ENCODE measurements at places on chromosomes 11 and 22.

DNA sequence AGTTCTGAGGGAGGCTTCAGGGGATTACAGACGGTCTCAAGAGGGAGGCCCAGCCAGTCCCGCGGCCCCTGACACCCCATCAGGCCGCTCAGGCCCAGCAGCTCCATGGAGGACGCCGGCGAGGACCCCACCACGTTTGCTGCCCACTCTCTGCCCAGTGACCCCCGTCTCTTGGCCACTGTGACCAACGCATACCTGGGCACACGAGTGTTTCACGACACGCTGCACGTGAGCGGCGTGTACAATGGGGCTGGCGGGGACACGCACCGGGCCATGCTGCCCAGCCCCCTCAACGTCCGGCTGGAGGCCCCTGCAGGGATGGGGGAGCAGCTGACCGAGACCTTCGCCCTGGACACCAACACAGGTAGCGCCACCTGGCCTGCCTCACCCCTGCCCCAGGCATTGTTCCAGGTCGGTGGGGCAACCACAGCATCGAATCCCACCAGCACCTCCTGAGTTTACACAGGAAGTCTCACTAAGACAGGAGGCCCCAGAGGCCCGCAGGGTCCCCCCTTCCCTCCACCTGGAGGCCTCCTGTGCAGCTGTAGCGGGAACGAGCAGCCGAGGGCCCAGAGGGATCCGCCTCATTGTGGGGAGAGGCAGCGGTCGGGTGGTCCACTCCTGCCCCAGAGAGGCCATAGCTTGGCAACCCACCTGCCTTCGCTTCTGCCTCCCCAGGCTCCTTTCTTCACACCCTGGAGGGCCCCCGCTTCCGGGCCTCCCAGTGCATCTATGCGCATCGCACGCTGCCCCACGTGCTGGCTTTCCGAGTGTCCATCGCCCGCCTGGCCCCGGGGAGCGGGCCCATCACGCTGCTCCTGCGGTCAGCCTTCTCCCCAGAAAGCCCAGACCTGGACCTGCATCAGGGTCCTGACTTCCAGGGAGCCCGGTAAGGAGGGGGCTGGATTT lies 1.0 kb downstream of the PGGHG start:
- no peaks in the 10 kb centered on the region for H3K4me1 ChIP-seq
- no peaks in the 10 kb centered on the region for H3K36me3 ChIP-seq
- no peak for DNase-seq
- H3K4me3 ChIP-seq: no peak overlapping the region
- H3K27ac ChIP-seq: no peak overlapping the region
- H3K27me3 ChIP-seq: no peaks in the 10 kb centered on the region

DNA sequence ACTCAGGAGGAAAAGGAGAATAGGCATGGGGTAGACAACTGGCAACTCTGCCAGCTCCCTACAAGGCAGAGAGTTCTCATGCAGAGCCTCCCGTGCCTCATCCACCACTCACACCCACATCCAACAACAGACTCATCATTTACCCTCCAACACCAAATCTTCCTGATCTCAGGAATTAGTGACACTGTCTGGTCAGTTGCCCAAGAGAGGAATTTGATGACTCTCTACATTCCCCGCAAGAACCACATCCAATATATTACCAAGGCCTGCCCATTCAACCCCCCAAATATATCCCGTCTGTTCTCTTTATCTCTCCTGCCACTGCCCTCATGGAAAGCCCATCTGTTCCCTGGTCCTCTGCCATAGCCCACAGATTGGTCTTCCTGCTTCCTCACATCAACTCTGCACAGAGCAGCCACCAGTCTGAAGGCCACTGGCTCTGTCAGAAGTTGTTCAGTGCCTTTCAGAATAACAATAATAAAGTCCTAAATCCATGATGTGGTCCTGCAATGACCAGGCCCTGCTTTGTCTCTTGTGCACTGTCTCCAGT lies 57.5 kb upstream of the CD82 start:
- H3K4me3 ChIP-seq: no peak overlapping the region
- no peak overlapping the region for H3K27ac ChIP-seq
- DNase-seq: no peak
- H3K27me3 ChIP-seq: no peaks in the 10 kb centered on the region

DNA sequence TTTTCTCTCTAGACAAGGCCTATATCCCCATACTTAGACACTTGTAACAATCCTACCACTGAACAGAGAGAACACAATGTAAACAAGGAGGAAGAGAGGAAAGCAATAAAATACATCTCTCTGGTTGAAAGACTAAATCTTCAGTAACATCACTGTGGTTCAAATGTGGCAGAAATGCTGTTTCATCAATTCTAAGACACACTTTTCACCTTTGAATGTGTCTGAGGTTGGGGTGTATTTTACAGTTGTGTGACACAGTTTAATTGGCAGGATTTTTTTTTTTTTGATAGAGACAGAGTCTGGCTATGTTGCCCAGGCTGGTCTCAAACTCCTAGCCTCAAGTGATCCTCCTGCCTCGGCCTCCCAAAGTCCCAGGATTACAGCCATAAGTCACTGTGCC lies 79.5 kb downstream of the AMBRA1 start:
- no peaks in the 10 kb centered on the region for H3K36me3 ChIP-seq

DNA sequence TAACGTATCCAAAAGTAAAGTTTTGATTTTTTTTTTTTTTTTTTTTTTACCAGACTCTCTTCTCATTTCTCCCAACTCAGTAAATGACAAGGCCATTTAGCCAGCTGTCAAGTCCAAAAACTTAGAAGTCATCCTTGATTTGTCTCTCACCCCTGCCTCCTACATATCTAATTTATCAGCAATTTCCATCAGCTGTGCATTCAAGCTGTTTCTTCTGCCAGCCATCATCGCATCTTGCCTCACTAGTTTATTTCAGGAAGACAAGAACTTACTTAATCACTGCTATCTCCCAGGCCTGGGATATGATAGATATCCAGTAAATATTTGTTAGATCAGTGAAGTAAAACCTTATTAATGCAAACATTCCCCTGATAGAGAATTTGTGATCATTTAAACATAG lies 47.6 kb downstream of the SCGB1A1 start:
- no peak overlapping the region for H3K4me3 ChIP-seq
- no peak overlapping the region for H3K27ac ChIP-seq
- no peak for DNase-seq
- H3K36me3 ChIP-seq: no peaks in the 10 kb centered on the region

DNA sequence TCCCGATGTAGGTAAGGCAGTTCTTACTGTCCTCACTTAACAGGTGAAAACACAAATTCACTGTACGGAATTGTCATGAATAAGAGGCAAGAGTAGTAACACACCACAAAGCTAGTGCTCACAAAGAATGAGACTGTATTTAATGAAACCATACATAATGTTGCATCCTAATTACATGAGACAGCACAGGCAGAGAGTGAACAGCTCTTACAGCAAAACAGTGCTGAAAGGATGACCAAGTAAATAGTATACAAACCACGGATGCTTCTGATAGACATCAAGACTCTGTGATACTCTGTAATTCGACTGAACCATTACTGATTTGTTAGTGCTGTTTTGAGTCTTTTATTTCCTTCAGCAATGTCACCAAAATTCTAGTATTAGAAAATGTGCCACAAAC lies 282.3 kb downstream of the TTC28 start:
- no peak overlapping the region for H3K4me3 ChIP-seq
- no peaks in the 10 kb centered on the region for H3K27me3 ChIP-seq
- DNase-seq: no peak
- H3K27ac ChIP-seq: no peak overlapping the region

GRCh38 chr11:76329983-76330382 lies 50.9 kb downstream of the THAP12 start:
- no peaks in the 10 kb centered on the region for H3K27me3 ChIP-seq
- no peak for DNase-seq
- no peak overlapping the region for H3K27ac ChIP-seq
- no peaks in the 10 kb centered on the region for H3K4me1 ChIP-seq
